ENCODE measurements at places on chromosomes 4 and X.

- no peak for DNase-seq
Measured at GRCh38 chrX:17500145-17500579, 125.2 kb downstream of the NHS start.

GRCh38 chrX:136626237-136626636 lies 21.7 kb upstream of the CD40LG start:
- no peak for DNase-seq

- DNase-seq, result no peak
Measured at GRCh38 chrX:1600406-1601050, 9.1 kb downstream of the AKAP17A start.

DNA sequence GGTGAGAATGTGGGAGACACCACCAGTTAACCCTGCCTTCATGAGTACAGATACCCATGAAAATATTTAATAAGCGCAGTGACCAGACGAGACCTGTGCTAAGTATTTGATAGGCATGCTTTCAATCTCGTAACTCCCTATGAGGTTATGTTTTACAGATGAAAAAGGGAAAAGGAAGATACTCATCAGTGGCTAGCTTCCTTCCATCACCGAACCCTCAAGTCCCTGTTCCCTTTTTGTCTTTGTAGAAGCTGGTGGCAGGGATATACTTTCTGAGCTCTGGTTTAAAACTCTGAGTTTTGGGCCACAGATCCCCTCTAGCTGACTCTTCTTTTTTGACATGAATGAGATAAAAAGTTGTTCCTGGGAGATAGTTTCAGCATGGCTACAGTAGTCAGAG lies 26.3 kb downstream of the AFF1 start:
- no peak for DNase-seq

DNA sequence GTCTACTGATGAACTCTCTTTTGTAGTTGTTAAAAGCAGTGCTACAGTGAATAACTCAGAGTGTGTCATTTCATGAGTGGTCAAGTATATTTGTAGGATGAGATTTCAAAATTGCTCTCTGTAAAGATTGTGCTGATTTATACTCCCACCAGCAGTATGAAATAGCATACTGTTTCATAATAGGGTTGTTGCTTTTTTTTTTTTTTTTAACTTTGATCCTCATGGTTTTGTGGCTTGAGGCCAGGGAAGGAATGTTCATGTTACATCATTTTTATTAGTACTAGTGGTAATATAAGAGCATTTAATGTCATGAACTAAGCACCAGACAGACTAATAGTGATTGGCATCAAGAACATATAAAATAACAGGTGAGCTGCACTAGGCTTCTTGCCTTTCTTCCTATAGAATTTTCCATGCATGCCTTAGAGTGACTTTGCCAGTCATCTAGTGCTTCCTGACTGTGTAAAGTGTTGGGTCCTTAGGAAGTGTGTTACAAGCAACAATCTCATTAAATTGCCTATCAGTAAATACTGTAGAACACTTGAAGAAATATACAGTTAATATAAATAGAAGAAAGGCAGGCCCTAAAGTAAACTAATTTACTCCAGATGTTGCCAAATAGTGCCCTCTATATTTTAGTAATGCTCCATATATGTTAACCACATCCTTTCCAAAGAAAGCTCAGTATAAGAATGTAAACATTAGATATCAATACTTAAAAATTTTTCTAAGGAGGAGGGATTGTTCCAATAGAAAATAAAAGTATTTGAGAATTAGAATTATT lies 38.6 kb upstream of the MSMO1 start:
- DNase-seq, result no peak

GRCh38 chrX:155048977-155049619 lies 21.8 kb downstream of the CMC4 start:
- no peak for DNase-seq

- DNase-seq, result no peak
Measured at GRCh38 chr4:128366212-128366611, 78.6 kb upstream of the PGRMC2 start.

DNA sequence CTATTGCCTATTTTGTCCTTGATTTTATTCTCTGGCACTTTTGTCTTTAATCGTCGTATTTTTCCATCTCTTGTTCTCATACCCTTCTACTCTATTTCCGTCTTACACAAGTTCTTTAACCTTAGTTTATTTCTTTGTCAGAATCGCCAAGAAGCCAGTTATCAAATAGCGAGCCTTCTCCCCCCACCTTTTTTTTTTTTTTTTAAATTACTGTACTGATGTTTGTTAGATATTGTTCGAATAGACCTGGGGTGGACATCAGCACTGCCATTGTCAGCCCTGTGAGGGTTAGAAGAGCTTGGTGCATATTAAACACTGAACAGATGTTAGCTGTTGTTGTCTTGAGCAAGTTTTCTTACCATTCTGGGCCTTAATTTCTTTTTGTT lies 1.2 kb downstream of the SPCS3 start:
- DNase-seq, result no peak

GRCh38 chrX:41339148-41339547 lies 5.2 kb downstream of the DDX3X start:
- no peak for DNase-seq

GRCh38 chr4:181745933-181746625 lies 497.1 kb upstream of the TENM3 start:
- DNase-seq, result no peak

GRCh38 chr4:119493419-119493818 lies 135.2 kb downstream of the PDE5A start:
- no peak for DNase-seq

DNA sequence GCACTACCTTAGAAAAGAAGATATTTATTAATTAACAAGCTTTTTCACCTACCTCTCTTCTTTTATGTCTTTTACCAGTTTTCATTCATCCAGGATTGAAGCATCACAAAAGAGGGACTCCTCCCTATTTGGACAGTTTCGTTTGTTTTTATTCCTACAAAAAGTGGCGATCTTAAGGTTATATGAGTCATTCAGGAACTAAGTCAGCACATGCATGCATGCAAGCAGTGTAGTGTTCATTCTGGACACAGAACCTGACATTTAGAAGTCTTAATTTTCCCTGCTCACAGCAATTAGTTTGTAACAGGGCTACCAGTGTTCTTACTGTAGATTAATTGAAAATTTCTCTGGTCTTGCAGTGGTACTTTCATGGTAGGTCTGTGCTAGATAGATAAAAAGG lies 47.9 kb upstream of the QRFPR start:
- no peak for DNase-seq

- DNase-seq, result no peak
Measured at GRCh38 chr4:53830511-53830910, 233.9 kb downstream of the CHIC2 start.

GRCh38 chr4:73676861-73677323 lies 56.7 kb upstream of the RASSF6 start:
- DNase-seq, result no peak

- DNase-seq, result no peak
Measured at GRCh38 chr4:139484783-139485311, 30.9 kb downstream of the RAB33B start.

GRCh38 chr4:4871242-4871572 lies 11.7 kb downstream of the MSX1 start:
- no peak for DNase-seq

DNA sequence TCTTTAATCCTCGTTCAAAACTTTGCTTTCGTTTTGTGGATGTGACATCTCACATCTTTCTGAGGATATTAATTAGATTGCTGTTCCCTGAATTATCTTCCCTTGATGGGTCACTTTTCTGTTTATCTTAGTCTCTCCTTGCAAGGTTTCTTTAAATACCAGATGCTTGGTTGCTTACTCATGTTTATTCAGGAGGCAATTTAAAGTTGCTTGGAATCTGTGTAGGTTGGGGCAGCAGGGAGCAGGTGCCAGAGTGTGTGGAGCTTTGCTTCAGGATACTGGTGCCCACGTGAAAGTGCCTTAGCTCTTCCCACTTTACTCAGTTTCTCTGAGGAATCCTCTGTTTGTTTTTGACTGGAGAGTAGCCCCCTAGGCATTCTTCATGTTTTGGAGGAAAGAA lies 24.0 kb downstream of the ANAPC4 start:
- DNase-seq, result no peak

DNA sequence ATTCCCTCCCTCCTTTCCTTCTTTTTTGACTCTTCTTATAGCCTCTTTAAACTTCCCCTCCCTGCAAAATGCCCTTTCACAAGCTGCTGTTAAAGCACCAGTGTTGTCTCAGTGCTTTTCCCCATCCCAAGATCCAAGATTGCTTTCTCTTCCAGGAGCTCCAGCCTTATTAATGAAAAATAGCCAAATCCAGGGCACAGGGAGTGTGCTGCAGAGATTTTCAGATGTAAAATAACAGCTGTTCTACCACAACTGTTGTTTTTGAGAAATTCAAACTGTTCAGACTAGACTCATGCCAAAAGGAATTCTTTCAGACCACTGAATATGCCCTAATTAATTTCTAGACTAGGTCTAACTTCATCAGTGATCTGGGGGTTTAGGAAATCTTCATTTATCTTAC lies 47.0 kb upstream of the GPC3 start:
- DNase-seq, result no peak

Measured in activated T-helper 1 cell treated with anti-CD3 and anti-CD28 coated beads, Interleukin-2, amount 50 U/mL, for 16 hours (primary cell).